GM04504 (cell line): ENCODE measurements at places on chromosomes 11 and 22.

DNA sequence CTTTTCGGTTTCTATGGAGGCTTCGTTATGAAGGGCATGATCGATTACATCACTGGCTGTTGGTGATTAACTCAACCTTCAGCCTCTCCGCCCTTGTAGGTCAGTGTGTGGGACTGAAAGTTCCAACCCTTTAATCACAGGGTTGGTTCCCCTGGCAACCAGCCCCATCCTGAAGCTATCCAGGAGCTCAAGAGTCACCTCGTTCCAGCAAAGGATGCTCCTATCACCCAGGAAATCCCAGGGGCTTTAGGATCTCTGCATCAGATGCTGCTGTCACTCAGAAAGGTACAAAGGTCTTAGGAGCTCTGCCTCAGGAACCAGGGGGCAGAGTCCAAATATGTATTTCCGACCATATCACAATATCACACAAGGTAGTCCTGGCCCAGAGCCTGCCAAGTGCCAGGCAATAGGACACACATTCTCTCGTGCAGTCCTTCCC lies 123.5 kb upstream of the PARVA start:
- no peak for DNase-seq

DNA sequence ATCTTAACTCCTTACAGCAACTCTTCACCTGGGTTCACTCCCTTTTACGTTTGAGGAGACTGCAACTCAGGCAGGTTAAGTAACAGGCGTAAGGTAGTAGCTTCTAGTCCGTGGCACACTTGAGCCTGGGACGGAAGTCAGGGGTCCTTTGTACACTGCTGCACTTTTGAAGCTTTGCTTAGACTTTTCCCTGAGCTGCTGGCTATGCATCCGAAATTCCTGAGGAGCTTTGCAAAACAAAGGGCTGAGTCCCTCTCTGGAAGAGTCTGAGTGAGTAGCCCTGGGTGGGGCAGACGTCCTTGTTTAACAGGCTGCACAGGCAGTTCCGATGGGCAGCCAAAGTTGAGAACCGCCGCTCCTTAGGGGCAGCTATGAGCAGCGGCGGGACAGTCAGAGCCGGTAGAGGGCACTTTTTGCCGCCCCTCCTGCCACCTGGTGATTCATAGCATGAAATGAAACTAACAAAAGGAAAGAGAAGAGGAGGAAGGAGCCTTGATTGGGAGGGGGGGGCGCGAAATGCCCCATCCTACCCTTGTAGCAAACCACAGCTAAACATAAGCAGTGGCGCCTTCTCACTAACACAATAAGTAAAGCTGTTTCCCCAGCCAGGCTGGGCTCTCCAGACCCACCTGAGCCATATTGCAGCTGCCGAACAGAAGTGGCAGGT lies 1.4 kb downstream of the TMEM109 start:
- no peak for DNase-seq

DNA sequence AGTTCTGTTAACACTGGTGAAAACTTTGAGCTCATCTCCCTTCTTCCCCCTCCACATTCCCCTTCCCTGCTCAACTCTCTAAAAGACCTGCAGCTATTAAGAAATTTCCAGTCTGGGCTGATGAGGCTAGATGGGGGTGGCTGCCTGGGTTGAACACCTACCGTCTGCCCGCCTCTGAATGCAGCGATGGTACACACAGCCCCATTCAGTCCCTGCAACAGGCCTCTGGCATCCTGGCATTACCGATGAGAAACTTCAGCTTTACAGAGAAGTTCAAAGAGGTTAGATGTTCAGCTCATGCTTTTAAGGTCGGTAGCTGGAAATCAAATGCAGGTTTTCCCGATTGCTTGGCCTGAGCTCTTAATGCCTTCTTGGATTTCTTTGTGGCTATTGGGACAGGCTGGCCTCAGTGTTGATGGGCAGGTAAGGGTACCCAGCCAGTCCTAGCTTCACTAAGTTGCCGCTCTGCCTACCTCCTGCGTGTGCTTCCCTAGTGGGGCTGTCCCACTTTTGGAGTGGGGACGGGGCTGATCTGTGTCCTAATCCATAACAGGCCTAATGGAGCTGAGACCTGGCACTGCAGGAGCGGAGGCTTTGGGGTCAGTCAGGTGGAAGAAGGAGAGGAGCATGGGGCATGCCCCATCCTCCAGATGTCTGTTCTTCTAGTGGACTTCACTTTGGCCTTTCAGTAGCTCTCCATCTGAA lies 49.1 kb downstream of the ZBTB16 start:
- no peak for DNase-seq

GRCh38 chr11:110912437-110912836 lies 200.2 kb upstream of the ARHGAP20 start:
- DNase-seq, result no peak

DNA sequence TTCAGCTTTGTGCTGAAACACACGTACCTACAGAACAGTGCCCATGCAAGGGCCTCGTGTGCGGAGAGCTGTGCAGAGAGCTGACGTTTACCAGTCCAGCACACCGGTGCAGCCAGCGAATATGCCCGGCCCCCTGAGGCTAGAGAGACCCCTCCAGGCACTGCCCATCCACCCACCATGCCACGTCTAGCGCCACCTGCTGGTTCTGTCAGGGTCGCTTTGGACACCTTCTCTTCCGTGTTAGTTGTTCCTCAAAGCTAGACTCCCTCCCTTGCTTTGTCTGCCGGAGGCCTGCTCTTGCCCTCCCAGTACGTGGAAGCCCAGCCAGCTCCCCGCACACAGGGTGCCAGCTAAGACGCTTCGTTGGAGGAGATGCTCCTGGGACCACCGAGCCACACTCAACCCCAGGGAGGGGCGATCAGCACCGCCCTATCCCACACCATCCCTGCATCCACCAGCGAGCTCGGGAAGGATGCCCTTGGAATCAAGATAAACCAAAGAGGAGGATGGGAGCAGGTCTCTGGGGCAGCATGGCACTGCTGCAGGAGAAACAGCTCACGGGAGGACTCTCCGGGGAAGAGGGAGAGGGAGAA lies 43.4 kb downstream of the CPT1A start:
- no peak for DNase-seq

- peak; percentile 66 for DNase-seq
Measured at GRCh38 chr11:96213500-96213899, 129.5 kb downstream of the MAML2 start.
